ENCODE measurements at places on chromosomes 2 and 18.
A peak's percentile ranks its signal among the peaks of the same experiment; 100 is the strongest.

GRCh38 chr2:3784731-3785130, 81.4 kb downstream of the DCDC2C start:
- DNase-seq, result no peak

DNA sequence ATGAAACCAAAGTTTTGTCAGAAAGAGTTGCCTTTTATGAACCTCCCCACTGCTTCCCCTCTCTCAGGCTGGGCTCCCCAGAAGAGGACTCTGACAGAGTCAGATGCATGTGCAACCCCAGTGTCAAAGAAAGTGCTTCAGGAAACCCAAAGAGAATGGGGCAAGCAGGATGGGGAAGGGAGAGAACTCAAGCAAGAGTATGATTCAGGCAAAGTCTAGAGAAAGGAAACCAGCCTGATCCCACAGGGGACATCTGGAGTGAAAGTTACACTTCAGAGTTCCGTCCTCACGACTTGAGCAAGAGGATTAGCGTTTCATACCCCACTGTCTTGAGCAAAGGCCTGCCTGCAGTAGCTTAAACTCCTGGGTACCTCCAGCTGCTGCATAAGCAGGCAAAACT, 51.8 kb upstream of the EPC2 start:
- no peak for DNase-seq

- DNase-seq, result no peak
Measured at GRCh38 chr2:214730800-214731407, 78.6 kb downstream of the BARD1 start.

DNA sequence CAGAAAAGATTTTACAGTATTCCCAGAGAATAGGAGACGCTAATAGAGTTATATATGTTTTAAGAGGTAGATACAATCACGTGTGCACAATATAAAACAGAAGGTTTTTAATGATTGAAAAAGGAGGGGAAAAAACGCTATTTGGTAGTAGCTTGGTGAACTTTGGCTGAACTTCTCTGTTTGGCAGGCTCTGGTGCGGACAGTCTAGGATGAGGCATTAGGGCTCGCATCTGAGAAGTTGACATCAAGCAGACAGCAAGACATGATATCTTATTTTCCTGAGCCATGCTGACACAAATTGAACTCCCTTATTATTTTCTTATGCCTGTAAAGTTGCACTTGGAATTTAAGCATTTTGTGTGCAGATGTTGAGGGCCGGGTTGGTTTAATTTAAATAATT, 176.6 kb downstream of the EN1 start:
- DNase-seq, result peak; percentile 94

GRCh38 chr18:11871501-11871900, 20.3 kb downstream of the CHMP1B start:
- no peak for DNase-seq

DNA sequence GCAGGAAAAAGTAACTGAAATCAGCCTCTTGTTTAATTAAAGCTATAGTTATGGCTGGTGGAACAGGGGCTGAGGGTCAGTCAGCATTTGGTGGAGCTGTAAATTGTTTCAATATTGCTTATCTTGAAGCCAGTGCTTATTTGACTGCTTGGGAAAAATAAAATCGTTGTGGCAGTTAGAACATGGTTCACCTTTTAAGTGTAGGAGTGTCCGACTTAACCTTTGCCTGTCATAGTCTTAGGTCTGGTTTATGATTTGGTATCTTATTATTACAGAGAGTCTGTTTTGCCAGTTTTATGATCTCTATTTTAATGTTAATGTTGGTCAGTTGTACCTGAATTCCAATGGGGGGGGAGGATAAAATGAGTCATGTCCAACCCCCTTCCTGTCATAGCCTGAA, 27.2 kb upstream of the NOL4 start:
- no peak for DNase-seq
